ENCODE measurements at places on chromosomes 6 and 20.

DNA sequence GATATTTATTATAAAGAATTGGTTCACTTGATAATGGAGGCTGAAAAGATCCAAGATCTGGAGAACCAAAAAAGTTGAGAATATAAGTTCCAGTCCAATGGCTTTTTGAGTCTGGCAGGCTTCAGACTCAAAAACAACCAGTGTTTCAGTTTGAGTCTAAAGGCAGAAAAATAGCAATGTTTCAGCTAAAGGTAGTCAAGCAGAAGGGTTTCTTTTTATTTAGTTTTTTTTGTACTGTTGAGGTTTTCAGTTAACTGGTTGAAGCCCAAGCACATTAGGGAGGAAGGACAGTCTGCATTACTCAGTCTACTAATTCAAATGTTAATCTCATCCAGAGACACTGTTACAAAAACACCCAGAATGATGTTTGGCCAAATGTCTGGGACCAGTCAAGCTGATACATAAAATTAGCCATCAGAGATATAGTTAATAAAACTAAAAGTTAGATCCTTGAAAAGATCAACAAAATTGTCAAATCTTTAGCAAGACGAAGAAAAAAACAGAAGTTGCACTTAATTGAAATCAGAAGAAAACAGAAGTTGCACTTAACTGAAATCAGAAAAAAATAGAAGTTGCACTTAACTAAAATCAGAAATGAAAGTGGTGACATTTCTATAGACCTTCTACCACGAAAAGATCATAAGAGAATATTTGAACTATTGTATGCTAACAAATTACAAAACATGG, 980.3 kb upstream of the FLRT3 start:
- no peak for DNase-seq

- no peak for DNase-seq
Observed at GRCh38 chr6:125728739-125729138, 20.7 kb upstream of the HEY2 start.

DNA sequence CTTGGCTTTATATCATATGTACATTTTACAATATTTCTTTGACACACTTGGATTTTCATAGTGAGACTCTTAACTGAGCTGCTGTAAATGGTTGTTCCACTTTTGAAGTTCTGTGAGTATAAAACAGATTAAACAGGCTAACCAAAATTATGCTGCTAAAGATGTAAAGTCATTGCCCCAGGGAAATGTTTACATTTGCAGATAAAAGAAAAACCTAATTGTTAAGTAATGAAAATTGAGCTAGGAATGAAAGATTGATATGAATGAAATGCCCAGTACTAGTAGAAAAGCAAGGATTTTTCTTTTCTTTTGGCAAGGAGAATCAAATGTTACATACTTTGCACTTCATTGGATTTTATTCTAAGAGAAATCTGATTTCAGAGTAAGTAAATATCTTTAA, 159.4 kb downstream of the IMPG1 start:
- DNase-seq, result no peak

GRCh38 chr6:7803214-7803613, 77.3 kb downstream of the BMP6 start:
- DNase-seq, result no peak

GRCh38 chr6:47483516-47483852, 5.9 kb downstream of the CD2AP start:
- DNase-seq, result no peak

DNA sequence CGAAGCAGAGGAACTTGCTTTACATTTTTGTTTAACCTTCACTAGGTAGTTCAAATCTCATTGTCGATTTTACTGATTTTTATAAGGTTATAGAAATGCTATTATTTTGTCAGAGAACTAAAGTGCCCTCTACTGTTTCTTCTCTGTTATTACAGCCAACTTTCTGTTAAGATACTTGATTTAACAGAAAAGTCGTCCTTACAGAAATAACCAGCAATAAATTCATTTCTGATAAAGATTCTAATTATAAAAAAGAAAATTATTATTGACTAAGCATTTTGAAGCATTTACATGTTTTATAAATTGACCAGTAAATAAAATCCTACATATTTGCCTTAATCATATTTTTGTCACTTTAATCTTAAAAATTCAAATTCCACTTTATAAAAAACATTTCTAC, 60.8 kb downstream of the OGFRL1 start:
- DNase-seq, result no peak

DNA sequence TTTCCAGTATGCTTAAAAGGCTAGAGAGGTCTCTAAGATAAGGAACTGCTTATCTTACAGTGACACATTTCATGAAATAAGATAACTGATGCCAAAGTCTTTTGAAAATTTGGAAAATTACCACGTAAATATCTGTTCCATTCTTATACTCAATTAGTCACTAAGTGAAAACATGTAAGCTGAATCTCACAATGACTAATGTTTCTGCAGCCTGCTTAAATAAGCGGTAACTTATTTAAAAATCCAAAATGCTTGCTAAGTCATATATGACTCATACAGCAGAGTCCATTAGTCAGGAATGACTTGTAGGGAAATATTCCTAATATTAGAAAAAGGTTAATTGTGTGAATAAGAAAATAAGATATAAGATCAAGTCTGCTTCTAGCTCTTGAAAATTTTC, 27.8 kb upstream of the LGSN start:
- no peak for DNase-seq

DNA sequence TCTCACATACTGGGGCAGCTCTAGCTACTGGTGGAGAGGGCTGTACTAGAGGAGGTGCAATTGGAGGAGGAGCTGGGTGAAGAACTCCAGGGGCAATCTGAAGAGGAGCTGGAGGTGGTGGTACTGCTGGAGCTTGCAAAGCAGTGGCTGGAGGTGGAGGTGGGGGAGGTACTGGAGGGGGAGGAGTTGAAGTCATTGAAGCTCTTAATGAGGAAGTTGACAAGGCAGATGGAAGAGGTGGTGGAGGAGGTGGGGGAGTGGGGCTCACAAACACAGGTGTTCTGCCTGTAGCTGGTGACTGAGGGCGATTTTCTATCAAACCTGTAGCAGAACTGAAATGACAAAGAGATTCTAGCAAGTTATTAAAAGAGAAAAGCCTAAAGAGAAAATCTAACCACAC, 77.6 kb downstream of the WASF1 start:
- DNase-seq, result no peak

DNA sequence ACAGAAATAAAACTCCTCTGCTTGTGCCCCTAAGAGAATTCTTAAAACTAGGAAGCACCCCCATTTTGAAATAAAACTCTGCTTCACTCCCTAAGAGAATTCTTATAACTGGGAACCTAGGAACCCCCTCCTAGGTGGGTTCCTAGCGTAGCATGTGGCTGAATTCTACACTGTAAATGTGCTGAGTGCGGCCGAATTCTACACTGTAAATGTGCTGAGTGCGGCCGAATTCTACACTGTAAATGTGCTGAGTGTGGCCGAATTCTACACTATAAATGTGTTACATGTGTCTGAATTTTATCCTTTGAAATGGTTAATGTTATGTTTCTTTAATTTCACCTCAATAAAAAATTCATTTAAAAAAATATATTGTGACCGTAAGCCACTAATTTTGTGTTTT, 79.3 kb downstream of the PSMB1 start:
- no peak for DNase-seq

GRCh38 chr6:27209196-27209595, 38.3 kb upstream of the PRSS16 start:
- DNase-seq, result no peak

- no peak for DNase-seq
Observed at GRCh38 chr20:6530779-6531315, 236.6 kb upstream of the BMP2 start.

GRCh38 chr6:21915707-21916260, 322.2 kb downstream of the SOX4 start:
- no peak for DNase-seq

DNA sequence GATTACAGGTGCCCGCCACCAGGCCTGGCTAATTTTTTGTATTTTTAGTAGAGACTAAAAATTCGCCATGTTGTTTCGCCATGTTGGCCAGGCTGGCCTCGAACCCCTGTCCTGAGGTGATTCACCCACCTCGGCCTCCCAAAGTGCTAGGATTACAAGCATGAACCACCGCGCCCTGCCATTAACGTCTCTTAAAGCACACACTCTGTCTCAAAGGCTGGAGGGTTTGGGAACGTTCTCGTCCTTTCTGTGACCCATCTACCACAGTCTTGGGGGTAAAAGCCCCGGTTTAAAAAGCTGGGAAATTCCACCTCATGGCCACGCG, 57.8 kb upstream of the ARID1B start:
- no peak for DNase-seq

DNA sequence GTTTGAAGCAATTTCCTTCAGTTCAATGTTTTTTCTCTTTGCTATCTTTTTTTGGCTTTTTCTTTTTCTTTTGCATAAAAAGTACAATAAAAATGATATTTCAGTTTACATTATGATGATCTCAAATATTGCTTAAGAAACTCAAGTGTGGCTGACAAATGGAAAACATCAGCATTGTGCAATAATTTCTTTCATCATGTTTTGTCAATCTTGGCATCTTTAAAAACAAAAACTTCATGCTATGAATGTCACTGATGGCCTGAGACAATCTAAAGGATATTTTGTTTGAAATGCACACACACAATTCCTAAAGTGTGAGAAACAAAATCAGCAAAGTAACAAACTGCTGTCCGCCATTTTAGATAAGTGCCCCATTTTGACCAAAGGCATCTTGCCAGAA, 13.9 kb upstream of the MTCL3 start:
- no peak for DNase-seq

DNA sequence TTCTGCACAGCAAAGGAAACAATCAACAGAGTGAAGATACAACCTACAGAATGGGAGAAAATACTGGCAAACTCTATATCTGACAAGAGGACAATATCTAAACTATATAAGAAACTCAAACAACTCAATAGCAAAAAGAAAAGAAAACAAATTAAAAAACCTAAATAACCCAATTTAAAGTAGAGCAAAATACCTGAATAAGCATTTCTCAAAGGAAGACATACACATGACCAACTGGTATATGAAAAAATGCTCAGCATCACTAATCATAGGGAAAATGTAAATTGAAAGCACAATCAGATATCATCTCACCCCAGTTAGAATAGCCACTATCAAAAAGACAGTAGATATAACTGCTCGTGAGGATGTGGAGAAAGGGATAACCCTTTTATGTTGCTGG, 87.8 kb upstream of the FOXA2 start:
- no peak for DNase-seq

DNA sequence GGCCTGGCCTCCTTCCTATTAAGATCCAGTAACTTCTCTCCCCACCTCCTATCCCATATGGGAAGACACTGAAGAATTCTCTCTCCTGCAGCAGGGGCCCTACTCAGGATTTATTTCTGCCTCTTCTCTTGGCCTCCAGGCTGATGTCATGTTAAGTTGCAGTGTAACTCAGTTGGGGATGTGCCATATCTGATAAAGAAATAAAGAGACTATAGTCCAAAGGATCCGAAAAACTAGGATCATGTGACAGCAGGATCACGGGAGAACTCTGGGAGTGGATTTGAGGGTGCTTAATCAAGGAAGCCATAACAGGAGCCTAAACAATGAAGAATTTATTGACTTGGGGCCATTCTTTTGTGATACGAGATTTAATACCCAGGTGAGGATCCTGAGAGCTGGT, 38.5 kb upstream of the TGM6 start:
- no peak for DNase-seq

DNA sequence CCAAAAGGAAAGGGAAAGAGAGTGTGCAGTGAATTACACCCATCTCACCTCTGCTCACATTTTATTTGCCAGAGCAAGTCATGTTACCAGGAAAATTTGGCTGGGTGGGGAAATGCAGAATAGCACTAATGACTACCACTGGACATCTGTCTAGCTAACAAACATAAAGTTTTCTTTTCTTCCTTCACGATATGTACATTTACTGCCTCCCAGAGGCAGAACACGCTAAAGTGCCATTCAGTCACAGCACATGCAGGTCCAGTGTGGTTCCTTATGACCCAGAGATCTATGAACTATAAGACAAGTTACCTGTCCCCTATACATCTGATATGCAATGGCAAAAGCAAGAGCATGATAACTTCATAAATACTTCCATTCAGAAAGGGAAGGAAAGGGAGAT, 194.1 kb downstream of the OGFRL1 start:
- DNase-seq, result no peak

DNA sequence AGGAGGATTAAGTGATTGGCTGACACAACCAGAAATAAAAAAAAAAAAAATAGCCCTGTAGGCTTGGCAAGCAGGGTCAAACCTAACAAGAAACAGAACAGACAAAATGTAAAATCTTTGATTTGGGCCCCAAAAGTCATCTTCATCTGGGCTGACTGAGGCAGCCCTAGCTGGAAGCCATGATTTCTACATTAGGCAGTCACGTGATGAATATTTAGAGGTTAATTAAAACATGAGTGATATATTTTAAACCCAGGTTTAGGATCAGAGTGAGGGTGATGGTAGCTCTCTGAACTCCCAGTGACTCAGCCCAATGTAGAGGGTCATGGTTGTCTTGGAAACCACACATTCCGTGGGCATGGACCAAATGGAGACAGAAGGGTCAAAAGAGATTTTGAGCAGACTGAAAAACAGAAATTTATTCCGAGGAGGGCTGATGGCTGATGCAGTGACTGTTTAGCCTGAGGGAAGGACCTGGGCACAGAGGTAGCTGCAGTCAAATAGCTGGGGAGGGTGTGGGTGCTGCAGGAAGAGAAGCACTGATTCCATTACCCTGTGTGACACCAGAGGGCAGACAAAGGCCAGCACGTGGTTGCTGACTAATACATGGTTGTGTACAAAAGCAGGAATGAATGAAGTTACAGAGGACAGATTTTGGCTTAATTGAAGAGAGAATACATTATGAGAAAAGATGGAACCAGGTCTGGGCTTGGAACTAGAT, 573.1 kb upstream of the CHD6 start:
- no peak for DNase-seq

DNA sequence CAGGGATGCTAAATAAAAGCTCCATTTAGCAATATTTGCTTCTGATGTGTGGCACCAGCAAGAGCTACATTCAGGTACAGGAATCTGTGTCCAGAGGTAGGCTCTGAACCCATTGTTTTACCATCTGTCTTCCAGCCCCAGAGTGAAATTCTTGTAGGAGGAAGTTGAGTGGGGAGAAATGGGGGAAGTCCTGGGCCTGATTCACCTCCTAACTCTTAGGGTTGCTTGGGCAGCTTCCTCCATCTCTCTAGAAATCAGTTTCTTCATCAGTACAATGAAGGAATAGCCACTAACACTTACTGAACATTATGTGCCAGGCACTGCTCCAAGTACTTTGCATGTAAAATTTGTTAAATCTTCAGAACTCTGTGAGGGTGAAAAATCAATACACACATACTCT, 35.1 kb upstream of the TSPYL1 start:
- DNase-seq, result no peak

All from activated CD8-positive, alpha-beta memory T cell treated with anti-CD3 and anti-CD28 coated beads for 1 hour (primary cell).